Skeletal muscle cell (primary cell): ENCODE measurements at places on chromosomes 7 and 10.

GRCh38 chr7:5199841-5200240, 9.8 kb downstream of the WIPI2 start:
- no peak for DNase-seq

DNA sequence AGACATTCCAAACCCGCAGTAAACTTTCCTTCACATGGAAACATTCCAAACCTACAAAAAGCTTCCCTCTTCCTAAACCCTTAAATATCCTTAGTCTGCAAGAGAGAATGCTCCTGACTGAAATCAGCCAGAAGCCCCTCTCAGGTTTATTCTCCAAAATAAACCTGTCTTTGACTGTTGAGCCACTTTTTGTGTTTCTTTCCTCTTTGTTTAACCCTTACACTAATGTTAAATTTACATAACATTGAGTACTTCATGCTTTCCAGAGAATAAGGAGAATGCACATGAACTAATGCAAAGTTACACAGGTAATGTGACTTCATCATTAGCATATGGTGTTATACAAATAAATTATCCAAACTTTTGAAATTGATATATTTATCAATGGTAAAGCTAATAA, 262.6 kb upstream of the PRKCQ start:
- no peak for DNase-seq

DNA sequence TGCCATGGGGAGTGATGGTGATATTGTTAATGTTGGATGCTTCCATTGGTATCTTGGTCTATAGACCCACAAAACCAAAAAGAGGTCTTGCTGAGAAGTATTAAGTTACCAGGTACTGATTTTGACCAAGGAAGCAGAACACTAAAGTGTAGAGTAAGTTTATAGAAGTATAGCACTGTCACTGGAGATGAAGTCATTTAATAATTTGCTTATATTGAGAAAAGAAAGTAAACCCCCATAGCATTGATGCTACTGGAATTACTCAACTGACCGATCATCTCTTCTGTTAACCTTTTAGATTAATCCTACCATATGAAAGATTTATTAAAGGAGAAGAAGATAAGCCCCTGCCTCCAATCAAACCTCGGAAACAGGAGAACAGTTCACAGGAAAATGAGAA, 183.2 kb downstream of the RTKN2 start:
- DNase-seq = no peak

- no peak for DNase-seq
Measured at GRCh38 chr7:7920481-7920880, 48.1 kb upstream of the GLCCI1 start.

DNA sequence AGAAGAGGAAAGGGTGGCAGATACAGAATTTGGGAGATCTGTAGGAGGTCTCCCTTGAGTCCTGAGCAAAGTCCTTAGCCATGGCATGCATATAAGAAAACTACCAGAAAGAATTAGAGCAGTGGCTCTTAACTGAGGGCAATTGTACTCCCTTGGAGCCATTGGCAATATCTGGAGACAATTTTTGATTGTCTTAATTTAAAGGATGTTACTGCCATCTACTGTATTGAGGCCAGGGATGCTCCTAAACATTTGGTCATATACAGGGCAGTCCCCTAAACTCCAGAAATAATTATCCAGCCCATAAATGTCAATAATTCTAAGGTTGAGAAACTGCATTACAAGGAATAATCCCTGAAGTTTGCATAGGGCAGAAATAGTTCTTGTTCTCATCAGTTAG, 136.4 kb upstream of the ODAD2 start:
- DNase-seq = no peak

DNA sequence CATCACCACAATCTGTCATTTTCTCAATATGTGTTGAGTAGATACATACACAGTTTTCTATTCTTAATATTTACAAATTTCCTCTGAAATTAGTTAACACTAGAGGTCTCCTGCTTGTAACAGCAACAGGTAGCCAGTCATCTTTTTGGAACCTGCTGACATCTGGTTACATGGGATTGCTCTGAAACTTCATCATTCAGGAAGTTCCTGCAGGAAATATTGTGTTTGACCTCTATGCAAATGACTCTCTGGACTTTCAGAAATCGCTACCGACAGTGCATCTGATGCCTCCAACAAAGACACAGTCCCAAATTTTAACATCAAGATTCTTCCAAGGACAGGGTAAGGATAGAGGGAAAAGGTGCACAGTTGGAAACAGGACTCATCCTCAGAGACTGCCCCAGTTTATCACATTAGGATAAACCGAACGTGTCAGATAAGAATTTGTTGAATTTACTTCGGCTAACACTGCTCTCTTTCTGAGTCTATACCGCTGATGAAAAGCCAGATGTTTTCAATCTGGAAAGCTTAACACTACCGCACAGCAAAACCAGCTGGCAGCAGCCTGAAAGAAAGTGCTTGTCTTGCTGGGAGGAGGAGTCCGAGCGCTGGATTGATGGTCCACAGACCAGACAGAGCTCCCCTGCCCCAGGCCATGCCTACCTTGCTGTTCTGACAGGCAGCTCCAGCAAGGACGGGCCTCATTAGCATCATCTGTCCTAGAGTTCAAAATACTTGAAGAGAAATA, 633.4 kb downstream of the PARD3 start:
- DNase-seq = no peak
